ENCODE measurements at places on chromosomes 2 and 18.

- peak; percentile 21 for DNase-seq
Measured at GRCh38 chr2:159946326-159946999, 116.0 kb downstream of the PLA2R1 start.

DNA sequence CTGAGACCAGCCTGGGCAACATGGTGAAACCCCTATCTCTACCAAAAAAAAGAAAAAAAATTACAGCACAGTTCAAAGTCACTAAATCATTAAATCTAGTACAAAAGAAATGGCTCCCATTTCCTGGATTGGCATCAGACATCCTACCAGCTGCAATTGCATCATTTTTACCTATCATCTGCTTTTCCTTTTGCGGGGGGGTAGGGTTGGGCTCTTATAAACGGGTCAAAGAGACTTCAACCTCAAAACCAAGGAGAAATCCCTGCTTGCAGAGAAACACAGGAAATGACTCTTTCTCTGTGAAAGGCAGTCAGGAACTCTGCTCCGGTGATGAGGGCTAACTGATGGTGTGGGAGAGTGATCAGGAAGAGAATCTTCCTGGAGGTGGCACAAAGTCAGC is 45.3 kb upstream of the RFX8 start:
- DNase-seq, result no peak

GRCh38 chr2:238379096-238379810 is 47.5 kb upstream of the ASB1 start:
- no peak for DNase-seq

DNA sequence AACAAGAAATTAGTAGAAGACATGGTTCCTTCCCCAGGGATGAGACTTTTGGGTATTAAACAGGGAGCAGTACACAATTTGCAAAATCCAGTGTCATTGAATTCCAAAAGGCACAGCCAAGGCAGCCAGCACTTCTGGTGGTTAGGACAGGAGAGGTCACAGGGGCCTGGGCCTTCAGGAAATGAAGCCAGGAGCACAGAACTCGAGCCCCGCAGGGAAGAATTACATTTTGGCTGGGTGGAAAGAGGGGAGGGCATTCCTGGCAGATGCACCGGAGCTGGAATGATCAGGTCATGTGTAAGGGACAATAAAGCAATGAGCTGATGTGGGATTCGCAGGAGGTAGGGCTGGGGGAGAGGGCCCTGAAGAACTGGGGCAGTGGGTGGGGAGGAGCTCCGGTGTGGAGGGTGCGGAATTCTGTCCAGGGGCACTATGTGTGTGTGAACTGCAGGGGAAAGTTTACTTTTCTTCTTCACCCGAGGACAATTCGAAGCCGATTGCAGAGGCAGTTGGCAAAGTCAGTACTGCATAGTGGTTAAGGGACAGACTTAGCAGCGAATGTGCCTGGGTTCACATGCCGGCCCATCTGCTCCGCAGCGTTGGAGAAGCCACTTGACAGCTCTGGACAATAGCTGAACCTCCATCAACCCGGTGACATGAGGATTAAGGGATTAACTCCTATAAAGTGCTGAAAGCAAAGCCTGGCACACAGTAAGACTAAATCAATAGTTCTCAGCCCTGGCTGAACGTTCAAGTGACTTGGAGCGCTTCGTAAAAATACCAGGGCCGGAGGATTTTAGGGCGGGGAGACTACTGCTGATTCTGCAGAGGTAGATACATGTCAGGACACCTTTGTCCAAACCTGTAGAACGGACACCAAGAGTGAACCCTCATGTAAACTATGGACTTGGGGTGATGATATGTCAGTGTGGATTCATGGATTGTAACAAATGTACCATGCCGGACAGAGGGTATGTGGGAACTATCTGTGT is 36.4 kb downstream of the ALPK2 start:
- no peak for DNase-seq

DNA sequence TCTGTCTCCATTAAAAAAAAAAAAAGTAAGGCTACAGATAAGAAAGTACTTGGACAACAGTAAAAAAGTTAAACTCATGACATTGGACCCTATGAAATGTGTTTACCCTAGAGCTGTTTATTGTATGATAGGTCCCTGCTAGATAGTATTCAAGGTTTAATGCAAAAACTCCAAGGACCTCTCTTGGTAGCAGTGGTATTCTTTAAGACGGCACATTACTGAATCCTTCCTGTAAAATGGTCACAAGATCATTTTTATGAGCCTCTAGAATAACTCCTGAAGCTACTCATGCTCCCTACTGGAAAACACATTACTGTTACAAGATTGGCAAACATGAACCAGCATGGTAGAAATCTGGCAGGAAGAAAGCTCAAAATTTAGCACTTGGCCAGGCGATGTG is 38.8 kb downstream of the GALM start:
- DNase-seq, result no peak

DNA sequence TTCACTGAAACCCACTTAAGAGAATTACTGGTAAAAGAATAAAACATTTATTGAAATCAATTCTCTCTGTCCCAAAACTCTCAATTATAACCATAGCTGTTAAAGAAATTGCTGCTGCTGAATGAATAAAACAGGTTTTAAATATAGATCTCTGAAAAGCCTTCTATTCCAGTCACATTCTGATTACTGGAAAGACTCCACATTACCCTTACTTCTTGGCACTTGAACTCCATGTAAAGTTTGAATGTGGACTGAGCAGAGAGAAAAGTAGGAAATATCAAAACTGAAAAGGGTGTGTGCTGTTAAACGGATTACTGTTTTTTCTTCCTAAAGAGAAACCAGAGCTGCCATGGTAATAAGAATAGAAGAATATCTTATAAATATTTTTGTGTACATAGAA is 655.3 kb upstream of the SETBP1 start:
- DNase-seq, result no peak

- no peak for DNase-seq
Measured at GRCh38 chr2:106847366-106847765, 38.6 kb downstream of the ST6GAL2 start.

- DNase-seq, result no peak
Measured at GRCh38 chr2:182128821-182129707, 143.4 kb downstream of the PPP1R1C start.

- DNase-seq, result no peak
Measured at GRCh38 chr2:128733450-128733849, 414.8 kb upstream of the HS6ST1 start.

- no peak for DNase-seq
Measured at GRCh38 chr2:183035298-183035953, 2.8 kb downstream of the NCKAP1 start.

GRCh38 chr2:33047939-33048338 is 101.2 kb downstream of the LTBP1 start:
- DNase-seq, result no peak

GRCh38 chr2:86053166-86053565 is 52.5 kb downstream of the POLR1A start:
- no peak for DNase-seq

DNA sequence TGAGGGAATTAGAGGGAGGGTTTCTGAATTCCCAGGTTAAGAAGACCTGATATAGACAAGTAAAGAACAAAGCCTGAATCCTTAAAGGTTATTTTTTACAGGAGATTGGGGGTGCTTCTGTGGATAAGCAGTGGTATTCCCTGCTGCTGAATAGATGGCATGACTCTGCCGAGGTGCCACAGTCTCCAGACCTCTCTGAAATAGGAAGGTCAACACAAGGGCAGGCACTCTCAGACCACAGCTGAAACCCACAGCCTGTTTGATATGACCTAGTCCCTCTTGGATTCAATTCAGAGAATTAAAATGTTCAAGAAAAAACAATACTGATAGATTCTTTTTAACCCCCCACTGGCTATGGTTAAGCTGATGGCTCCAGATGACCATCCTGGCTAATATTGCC is 259.3 kb downstream of the PTGR3 start:
- no peak for DNase-seq

All from DMS153 (cell line).